ENCODE measurements at places on chromosomes 11 and 22.

GRCh38 chr11:70454197-70454767, 56.0 kb downstream of the CTTN start:
- peaks cover 8% of the 10 kb centered on the region for H3K27me3 ChIP-seq
- H3K36me3 ChIP-seq, result no peaks in the 10 kb centered on the region
- no peak overlapping the region for H3K4me3 ChIP-seq
- peaks cover 15% of the 10 kb centered on the region for H3K4me1 ChIP-seq
- no peak overlapping the region for H3K27ac ChIP-seq
- DNase-seq, result no peak

DNA sequence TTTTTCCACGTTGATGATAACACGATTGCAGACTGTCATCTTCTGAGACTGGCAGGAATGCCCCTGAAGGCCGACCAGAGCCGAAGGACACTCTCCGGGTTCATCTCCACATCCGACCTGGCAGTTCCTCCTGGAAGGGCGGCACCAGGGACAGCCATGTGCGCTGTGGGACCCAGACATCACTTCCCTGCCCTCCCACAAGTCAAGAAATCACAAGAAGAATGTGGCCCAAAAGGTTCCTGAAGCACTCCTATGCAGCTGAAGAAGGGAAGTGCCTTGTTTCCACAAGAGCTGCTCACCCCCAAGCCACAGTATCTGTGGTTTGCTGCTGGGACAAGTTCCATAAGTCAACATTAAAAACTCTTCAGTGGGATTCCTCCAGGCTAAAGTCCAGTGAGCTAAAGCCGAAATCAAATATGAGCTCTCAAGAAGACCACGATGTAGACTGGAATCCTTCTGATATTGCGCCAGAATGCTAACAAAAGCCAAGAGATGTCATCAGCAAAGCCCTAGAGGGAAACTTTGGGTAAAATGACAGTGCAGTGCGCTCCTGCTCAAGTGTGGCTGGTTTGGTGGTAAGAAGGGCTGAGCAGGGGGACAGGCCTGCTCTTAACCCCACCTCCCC, 21.2 kb downstream of the PACSIN2 start:
- no peak for DNase-seq
- H3K27ac ChIP-seq, result peak overlapping the region; percentile 42
- no peaks in the 10 kb centered on the region for H3K27me3 ChIP-seq
- H3K4me1 ChIP-seq, result peaks cover 46% of the 10 kb centered on the region

GRCh38 chr22:43148581-43148980, 2.8 kb upstream of the TSPO start:
- H3K4me3 ChIP-seq, result no peak overlapping the region
- H3K27me3 ChIP-seq, result peaks cover 62% of the 10 kb centered on the region
- no peaks in the 10 kb centered on the region for H3K36me3 ChIP-seq
- peaks cover 15% of the 10 kb centered on the region for H3K4me1 ChIP-seq
- no peak overlapping the region for H3K27ac ChIP-seq

DNA sequence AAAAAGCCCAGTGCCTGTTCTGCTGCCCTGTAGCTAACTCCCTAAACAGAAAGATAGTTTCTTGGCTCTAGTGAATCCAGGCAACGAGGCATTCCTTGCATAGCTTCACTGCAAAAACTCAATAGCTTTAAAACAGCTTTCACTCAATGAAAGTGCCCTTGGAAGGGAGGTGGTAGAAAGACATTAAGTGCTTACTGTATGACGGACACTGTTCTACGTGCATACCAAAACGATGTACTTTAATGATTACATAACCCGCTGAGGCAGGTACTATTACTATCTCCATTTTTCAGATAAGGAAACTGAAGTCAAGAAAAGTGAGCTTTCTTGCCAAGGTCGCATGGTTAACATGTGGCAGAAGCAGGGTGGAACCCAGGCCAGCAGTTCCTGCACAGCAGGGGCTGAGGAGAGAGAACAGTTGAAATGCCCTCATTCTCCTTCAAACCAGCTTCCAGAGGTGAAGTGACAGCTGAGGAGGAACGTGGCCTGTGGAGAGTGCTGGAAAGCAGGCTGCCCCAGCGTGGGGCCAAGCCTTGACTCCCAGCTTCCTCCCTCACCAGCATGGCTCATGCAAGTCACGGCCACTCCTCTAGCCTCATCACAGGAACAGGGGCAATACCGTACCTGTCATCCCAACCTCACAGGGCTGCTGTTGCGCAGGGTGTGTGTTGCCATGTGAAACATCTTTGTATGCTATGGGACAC, 227.5 kb upstream of the NARS2 start:
- peaks cover 64% of the 10 kb centered on the region for H3K36me3 ChIP-seq
- peak overlapping the region; percentile 96 for H3K27ac ChIP-seq
- H3K27me3 ChIP-seq, result no peaks in the 10 kb centered on the region
- no peak overlapping the region for H3K4me3 ChIP-seq
- H3K4me1 ChIP-seq, result peaks cover 76% of the 10 kb centered on the region

Measured in nephron progenitor cell (in vitro differentiated cells).